NCI-H1417 treated with DMSO at 0.1 percent for 48 hours (cell line): ENCODE measurements at places on chromosomes 4 and X.

- DNase-seq = no peak
These were observed 240.6 kb downstream of the PABPC4L start for GRCh38 chr4:133960975-133961374.

DNA sequence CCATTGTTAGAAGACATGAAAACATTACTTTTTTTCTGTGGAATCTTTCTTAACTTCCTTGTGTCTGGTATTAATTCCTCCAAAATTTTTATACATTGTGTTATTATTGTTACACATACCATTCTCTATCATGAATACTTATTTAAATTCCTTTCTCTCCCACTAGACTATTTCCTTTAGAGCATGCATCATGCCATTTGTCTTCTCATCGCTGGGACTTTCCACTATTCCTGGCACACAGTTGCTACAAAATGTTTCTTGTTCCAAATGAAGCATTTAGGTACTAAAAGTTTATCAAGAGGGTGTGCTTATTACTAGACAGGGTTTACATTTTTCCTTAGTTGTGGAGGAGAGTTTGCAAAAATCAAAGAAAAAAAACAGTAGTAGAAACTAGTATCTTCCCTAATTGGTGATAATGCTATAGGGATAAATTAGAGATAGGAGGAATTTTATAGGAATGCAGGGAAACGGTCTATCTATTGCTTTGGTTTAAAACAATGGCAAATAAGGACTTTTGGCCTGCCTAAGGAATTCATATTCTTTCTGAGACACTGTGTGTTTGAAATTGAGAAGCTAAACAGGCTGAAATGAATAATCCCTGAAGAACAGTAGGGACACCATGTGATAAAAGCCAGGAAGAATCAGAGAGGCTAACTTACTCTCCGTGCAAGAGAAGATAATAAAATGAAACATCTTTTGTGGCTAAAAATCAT, 187.5 kb upstream of the TBC1D9 start:
- DNase-seq = no peak

DNA sequence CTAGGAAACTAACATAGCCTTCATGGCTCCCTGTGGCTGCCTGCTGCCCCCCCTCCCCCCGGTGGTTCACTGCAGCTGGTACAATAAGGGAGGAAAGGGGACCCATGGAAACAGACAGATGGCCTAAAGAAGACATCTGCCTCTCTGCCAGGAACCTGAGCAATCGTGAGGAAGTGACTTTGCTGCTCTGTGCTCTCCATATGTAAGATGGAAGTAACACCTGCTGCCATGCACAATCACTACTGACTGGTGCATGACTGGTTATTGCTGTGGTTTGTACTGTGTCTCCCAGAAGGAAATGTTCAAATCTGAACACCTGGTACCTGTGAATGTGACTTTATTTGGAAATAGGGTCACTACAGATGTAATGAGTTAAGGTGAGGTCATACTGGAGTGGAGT, 43.6 kb downstream of the CD99L2 start:
- DNase-seq = no peak

GRCh38 chr4:41718907-41719306, 29.6 kb downstream of the PHOX2B start:
- no peak for DNase-seq

DNA sequence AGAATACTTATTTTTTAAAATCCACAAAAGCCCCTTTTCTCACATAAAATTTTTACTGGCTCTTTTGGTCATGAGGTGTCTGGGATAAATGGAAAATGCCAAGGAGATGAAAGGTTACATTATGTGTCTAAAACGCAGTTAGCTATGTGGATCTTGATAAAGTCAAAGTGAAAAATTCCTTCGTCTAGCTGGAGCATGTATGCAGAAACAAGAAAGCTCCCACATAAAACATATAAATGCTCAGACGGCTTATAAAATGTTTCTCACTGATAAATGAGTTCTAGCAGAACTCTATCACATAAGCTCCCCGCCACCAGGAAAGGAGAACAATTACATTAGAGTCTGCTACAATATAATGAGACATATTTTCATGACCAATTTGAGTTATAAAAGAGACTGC, 83.8 kb downstream of the TBC1D9 start:
- DNase-seq = no peak

DNA sequence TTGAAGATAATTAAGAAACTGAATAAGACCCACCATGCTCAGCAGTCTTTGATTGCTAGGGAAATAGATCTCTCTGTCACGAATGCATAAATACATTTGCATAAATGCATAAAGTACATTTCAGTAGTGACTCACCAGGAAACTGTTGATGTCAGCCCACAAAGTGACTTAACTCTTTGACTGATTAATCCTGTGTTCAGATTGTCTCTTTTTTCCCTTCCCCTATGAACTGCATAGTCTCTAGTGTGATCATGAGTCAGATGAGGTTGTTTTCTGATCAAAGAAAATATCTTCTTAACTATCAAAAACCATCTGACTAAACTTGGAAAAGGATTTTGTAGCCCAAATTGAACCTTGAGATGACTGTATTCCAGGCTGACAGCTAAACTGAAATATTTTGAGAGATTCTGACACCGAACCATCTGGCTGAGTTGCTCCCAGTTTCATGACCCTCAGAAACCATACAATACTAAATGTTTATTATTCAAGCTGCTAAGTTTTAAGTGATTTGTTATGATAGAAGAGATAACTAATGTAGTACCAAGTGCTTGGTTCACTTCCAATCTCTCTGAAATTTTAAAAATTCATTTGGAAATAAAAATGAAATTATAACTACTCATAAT, 1381.5 kb upstream of the AGA start:
- DNase-seq = no peak

DNA sequence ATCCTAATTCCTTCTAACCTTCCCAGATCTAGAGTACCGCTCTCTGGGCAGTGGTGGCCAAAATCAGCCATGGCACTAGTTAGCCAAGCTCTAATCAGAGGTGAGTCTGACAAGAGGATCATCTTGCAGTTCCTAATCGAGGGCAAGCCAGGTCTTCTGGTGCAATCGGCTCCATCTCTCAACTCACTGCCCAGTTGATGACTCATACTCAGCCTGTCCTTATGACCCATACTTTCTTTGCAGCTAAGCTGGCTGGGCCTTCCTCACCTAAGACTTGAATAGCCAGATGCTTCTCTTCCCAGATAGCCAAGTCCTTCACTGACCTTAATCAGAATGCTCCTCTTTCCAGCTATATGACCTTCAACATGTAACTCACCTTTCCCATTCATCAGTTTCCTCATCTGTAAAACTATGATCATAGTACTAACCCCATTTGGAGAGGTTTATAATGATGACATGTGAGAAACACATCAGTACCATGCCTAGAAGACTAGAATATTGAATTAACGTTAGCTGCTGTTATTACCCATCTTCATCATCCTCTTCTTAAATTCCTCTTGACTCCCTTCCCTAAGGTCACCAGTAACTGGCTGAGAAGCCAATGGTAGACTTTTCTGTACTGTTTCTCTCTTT, 57.1 kb downstream of the RELL1 start:
- DNase-seq = no peak

- DNase-seq = no peak
These were observed 18.6 kb downstream of the RXFP1 start for GRCh38 chr4:158540125-158540907.

DNA sequence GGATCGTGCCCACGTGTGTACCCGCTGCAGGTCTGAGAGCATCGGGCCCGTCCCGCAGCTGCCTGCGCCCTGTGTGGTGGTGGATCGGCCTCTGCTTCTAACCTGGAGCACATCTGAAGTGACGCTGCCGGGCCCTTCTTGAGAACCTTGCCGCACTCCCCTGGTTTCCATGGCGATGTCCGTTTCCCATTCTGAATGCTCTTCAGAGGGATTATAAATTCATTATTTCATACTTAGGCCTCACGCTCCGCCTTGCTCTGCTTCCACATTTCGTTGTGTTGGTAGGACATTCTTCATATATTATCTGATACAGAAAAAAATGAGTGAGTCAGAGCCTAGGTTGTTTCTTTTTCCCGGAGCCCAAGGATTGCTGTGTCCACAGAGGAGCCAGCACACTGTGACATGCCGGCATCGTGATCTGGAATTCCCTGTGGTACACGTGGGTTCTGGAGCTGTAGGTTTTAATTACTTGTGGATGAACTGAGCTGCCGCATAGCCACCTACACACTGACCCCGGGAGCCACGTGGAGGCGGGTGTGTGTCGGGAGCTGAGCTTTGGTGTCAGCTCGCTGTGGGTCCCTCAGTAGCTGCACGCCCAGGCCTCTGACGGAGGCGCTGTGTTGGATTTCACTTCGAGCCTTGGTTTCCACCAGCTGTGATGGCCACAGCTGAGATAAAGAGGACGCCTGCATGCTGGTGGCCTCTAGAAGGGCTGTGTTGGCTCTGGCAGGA, 63.4 kb downstream of the PSAPL1 start:
- DNase-seq = no peak

DNA sequence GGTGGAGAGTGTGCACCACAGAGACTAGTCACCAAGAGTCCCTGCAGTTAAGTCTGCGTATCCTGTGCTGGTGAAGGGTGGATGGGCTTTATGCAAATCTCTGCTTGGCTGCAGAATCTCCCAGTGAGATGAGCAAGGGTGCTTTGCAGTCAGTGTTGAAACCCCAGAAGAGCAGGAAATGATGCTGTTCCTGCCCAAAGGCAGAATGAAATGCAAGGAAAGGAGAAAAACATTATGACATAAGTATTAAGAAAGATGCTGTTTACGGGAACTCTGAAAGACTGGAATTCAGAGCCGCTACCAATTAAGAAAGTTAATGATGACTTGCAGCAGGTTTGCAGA, 25.4 kb upstream of the ACSL1 start:
- DNase-seq = no peak

DNA sequence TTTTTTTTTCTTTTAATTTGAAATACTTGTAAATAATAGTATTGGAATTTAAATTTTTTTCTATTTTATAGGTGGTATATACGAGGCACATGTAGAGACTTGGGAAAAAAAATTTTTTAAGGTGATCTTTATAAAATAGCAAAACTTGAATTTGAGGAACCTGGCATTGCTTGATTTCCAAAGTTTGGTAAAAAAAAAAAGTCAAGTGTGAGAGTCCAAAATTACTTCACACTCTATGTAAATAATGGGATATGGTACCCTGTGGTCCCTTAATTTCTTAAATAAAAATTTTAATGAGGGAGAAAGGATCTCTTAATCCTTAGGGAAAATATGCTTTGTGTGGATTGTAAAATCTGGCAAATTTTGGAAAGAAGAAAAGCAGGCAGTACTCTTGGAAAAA, 19.0 kb downstream of the SPRY1 start:
- no peak for DNase-seq

- DNase-seq = no peak
These were observed 29.8 kb upstream of the SMARCAD1 start for GRCh38 chr4:94177822-94178221.

GRCh38 chr4:94934201-94934600, 176.4 kb downstream of the BMPR1B start:
- DNase-seq = no peak

GRCh38 chr4:140870427-140870826, 114.2 kb upstream of the TBC1D9 start:
- no peak for DNase-seq

GRCh38 chr4:25743971-25744370, 88.3 kb downstream of the SLC34A2 start:
- DNase-seq = no peak

- no peak for DNase-seq
These were observed 355.5 kb downstream of the KCNIP4 start for GRCh38 chr4:21592970-21593670.

DNA sequence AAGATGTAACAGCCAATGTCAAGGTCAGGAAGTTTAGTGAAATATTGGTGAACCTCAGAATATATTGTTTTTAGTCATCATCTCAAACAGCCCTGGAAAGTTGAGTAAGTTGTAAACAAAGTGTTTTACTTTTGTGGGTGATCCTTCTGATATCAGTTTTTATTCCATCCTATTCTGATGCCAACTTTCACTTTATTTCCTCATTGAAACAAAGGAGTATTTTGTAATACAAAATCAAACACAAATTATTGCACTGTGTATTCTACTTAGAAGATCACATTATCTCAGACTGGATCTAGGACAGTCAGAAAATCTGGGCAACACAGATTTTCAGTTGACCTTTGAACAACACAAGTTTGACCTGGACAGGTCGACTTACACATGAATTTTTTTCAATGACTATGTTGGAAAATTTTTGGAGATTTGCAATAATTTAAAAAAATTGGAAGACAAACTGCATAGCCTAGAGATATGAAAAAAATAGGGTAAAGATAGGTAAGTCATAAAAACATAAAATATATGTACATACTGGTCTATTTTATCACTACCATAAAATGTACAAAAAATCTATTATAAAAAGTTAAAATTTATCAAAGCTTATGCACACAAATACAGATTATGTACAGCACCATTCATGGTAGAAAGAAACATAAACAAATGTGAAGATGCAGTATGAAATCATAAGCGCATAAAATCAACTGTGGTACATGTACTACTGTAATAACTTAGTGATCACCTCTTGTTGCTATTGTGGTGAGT, 709.1 kb upstream of the FAM241A start:
- no peak for DNase-seq

DNA sequence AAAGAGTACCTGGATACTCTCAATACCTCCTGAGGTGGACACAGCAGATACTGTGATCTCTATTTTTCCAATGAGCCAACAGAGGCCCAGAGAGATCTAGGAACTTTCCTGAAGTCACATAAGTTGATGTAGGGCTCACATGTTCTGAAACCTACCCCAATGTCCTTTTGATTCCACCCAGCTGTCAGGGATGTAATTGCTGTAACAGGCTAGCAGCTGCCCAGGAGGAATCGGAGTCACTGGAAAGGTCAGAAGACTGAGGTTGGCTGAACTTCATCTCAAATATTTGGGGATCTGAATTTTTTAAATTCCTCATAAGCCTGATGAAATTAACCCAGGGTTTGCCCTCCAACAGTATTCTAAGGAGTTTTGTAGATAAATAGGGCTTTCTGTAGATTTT, 52.5 kb upstream of the PROM1 start:
- no peak for DNase-seq

- DNase-seq = no peak
These were observed 1504.8 kb downstream of the C4orf33 start for GRCh38 chr4:130600706-130601105.

DNA sequence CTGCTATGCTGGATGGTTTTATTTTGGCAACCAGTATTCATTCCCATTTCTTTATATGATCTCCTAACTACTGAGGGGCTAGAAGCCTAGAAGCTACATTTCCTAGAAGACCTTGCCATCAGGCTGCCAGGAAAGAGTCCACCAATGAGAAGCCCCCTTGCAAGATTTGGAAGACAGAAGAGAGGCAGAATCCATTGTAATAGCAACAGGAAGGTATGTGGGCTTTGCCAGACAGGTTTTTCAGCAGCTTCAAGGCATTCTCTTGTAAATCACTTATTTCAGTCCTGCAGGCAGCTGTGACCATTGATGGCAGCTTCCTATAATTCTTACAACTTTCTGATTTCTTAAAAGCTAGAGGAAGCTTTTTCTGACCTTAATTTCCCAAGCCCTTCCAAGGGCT, 148.3 kb upstream of the NHS start:
- DNase-seq = no peak

- DNase-seq = no peak
These were observed 977.8 kb downstream of the FSTL5 start for GRCh38 chr4:161186012-161186411.

DNA sequence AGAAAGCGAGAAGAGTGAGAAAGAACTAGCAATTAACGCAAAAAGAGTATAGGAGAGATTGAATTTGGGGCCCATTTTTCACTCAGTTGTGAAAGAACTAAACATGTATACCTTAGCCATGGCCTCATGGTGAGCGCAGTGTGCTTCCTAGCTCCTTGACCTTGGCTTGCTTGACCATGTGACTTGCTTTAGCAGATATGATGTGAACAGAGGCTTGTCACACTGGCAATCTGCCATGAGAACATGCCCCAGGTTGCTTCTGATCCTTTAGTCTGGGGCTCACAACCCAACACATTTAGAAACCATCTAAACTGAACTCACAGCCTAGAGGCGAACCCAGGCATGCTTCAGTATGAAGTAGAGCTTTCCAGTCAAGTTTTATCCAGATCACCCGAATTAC, 260.1 kb upstream of the FTHL17 start:
- no peak for DNase-seq
